GM18507 (cell line): ENCODE measurements at places on chromosomes 2 and 18.

- no peak for DNase-seq
Measured at GRCh38 chr18:61957801-61958516, 65.2 kb upstream of the RNF152 start.

DNA sequence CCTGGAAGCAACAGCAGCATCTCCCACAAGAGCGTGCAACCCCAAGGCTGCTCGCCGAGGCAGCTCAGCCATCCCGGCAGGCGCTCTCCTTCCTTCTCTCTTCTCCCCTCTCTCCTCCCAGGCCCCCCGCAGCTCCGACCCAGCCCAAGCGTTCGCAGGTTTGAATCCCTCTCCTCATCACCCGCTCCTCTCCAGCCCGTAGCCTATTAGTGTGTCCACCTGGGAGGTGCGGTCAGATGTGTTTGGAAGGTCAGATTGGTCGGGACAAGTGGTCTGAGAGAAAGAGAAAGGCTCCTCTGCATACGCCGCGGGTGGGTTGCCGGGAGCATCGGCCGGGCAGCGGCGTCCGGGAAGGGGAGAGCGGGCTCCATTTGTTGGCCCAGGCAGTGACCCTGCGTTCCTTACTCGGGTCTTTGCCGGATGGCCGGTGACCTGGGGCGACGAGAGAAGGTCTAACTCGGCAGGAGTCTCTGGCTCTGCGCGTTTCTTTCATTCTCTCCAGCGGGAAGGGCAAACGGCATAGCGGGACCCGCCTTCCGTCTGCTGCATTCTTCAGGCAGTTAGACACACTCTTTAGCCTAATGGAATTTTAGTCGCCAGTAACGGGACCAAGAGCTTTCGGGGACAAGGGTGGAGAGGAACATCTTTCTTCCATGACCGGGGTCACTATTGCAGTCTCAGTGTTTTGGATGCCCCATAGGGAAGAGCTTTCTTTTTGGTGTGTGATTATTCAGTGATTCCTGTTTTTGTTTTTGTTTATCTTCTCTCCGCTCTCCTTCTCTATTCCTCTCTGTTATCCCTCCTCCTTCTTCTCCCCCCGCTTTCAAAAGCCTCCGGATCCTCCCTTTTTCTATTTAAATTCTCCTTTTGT lies 1.1 kb upstream of the TMEFF2 start:
- DNase-seq, result no peak

GRCh38 chr18:73947180-73947921 lies 200.3 kb downstream of the FBXO15 start:
- no peak for DNase-seq

- no peak for DNase-seq
Measured at GRCh38 chr2:225566798-225567197, 167.3 kb downstream of the NYAP2 start.

- no peak for DNase-seq
Measured at GRCh38 chr2:203782262-203782976, 76.0 kb downstream of the CD28 start.

DNA sequence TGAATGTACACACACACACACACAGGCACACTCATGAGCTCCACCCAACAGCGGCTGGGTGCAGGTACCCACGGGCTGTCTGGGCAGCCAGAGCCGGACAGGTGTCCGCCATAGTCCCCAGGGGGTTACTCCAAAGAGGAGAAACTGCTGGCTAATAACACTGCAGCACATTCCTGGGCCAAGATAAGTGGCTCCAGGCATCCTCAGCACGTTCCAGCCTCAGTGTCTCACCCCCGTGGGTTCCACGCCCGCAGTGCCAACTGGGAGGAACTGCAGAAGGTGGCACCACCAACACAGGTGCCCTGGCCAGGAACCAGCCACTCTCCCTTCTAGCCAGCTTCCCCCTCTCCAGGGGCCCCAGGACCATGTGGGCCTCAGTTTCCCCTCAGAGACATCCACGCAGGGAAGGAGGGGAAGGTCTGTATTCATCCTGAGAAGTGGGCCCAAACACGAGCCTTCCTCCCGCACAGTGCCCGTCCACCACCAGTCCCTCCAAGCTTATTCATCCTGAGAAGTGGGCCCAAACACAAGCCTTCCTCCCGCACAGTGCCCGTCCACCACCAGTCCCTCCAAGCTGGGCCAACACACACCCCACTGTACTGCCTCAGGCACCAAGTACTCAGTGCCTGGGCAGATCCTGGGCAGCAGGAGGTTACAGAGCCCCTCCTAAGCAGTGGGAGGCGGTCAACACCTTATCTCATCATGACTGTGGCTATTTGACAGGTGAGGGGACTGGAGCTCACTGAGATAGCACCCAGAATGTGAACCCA lies 47.6 kb downstream of the TNS1 start:
- DNase-seq, result no peak

- DNase-seq, result no peak
Measured at GRCh38 chr2:44774826-44775492, 166.5 kb upstream of the SIX3 start.

- no peak for DNase-seq
Measured at GRCh38 chr2:100267751-100268150, 54.5 kb downstream of the LONRF2 start.

DNA sequence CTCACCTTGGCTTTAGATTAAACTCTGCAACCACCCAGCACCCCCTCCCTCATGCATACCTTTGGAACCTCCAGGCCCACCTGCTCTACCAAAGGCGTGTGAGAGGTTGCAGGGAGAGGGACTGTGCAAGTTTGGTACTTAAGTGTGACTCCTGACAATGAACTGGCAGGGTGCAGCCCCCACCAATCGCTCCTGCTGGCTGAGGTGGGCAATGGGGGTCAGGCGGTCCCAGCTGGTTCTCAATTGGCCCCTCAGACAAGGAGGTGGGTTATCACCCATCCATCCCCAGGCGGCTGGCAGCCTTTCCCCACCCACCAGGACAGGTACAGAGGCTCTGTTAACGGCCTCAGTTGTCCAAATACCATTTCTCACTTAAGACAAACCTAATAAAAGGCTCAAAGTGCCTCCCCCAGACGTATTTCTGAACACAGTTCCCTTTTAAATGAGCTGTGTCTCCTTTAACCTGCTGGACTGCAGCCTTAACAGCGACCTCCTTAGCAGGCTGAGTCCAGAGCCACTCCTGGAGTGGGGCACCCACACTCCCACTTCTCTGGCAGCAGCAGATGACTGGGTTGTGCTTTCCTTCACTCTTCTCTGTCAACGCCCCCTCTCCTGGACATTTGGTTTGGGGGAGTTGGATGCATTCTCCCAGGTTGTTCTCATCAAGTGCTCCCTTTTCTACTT lies 169.2 kb upstream of the SMAD2 start:
- DNase-seq, result no peak

GRCh38 chr2:177264209-177264692 lies 276 bp downstream of the NFE2L2 start:
- no peak for DNase-seq

GRCh38 chr2:150478200-150478974 lies 9.1 kb downstream of the RND3 start:
- no peak for DNase-seq

- DNase-seq, result no peak
Measured at GRCh38 chr2:158089322-158089721, 12.4 kb upstream of the UPP2 start.

- no peak for DNase-seq
Measured at GRCh38 chr18:77749089-77749488, 499.4 kb downstream of the GALR1 start.

DNA sequence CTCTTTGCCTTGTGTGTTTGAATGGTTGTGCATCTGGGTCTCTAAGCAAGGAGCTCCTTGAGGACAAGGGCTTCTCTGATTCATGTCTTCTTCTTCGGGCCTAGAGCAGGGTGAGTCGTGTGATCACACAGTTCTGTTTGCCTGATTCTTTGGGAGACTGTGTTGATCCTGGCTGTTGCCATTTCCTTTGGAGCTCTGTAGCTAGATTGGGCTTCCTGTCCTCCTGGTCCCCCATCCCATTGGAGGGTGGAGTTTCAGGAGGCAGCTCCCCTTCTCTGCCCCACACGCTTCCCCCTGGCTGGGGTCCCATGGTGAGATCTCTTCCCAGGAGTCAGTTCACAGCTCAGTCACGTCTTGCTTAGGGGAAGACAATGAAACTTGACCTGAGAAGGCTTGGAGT lies 92.8 kb downstream of the TRIB2 start:
- no peak for DNase-seq

DNA sequence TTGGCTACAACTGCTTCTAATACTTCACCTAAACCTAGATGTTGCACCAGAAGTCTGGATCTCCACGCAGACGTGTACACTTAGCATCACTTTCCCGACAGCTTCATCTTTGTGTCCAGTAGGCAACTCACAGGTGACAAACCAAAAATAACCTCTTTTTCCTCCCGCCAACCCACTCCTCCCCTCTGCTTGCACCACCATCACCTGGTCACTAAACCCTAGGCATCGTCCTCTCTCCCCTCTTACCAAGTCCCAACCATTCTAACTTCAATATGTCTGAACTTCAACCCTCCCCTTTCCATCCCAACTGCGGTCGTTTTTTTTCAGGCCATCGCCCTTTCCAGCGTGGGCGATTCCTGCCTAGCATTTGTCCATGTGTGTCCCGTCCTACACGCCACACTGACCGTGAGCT lies 413 bp upstream of the CHMP3 start:
- DNase-seq, result no peak

DNA sequence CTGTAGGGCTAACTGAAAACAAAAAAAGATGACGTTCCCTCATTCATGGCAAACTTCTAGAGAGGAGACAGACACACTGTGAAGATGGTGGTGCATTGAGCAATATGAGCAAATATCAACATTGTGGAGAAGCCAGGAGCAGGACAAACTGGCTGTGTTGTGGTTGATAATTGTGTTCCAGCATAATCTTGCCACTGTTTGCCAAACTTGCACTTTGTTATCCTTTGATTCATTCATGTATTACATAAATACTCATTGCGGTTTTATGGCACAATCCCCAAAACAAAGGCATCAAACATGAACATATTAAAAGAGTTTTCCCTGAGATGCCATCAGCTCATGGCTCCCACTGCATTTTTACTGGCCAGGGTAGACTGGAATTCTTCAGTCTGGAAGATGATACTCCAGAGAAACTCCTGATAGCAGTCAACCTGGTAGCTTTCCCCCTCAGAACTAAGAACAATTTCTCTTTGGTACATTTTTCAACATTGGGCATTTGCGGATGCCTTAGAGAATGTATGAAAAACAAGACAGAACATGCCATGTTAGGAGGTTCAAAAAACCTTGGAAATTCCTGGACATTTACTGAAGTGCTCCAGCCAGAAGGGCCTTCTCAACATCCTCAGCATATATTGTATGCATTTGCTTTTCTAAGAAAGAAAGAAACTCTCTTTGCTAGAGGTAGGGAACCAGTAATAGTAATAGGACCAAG lies 487.4 kb upstream of the CELF4 start:
- no peak for DNase-seq

DNA sequence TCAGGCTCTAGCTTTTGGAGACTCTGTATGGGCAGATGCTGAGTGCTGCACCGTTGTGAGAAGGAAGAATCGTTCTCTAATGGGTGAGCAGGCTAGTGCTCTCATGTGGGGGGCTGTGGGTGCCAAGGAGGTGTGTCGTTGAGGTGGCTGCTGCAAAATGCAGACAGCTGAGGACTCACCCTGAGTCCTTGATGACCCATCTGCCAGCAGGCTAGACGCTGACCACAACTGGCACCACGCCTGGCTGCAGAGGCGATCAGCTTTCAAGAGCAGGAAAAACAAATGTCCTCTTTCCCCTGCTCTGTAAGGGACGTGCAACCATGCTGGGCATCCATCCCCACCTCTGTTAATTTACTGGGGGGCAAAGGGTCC lies 48.2 kb downstream of the HAUS1 start:
- no peak for DNase-seq

- no peak for DNase-seq
Measured at GRCh38 chr2:73217826-73218225, 3.8 kb downstream of the SMYD5 start.

DNA sequence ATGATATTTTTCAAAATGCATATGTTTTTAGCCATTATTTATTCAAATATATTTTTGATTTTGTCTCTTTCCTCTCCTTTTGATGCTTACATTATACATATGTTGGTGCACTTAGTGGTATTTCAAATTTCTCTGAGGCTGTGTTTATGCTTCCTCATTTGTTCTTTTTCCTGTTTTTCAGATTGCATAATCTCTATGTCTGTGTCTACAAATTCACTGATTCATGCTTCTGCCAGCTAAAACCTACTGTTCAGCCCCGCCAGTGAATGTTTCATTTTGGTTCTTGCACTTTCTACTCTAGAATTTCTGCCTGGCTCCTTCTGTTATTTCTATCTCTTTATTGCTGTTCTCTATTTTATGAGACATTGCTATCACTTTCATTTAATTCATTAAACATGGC lies 951.7 kb upstream of the CNTNAP5 start:
- DNase-seq, result no peak

GRCh38 chr2:120865656-120866055 lies 130.0 kb downstream of the GLI2 start:
- no peak for DNase-seq

DNA sequence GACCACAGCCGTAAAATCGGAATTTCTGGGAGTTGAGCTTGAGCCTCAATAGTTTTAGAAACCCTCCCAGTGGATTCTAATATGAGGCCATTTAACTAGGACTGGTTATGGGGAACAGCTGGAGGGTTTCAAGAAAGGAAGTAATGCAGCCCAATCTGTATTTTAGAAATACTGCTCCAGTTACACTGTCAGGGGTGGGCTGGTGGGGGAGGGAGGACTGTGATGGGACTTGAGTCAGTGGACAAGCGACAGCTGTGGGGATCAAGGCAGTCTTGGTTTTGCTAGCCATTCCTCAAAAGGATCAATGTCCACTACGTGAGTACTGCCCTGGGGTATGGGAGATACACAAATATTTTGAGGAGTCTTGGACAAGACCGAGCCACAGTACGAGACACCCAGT lies 34.8 kb downstream of the ASB1 start:
- no peak for DNase-seq

DNA sequence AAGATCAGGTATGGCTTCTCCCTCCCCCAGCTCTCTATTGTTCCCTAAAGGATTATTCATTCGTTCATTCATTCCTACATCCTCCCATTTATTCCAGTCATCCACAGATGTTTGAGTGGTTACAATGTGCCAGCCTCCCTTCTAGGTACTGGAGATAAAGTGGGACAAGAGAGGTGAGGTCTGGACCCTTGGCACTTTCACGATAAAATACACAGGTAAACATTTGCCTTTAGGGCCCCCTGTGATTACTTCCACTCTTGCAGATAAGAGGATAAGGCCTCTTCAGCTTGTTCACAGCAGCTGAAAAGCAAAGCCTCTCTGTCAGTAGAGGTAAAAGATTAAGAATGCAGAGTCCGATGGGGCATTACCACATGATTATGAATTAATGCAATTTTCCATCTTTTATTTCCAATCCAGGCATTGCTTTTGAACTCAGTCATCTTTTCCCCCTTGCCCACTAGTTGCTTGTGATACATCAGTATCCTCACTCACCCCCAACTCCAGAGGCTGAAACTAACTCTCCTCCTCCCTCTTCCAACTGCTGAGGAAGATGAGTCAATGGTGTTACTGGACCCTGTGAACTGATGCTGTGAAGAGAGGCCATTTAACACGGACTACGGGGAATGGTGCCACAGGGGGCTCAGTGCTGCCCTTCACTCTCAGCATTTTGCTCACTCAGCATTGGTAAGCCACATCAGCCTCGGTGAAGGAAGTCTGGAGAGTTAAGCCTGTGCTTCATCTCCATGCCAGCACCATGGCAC lies 1.1 kb upstream of the DPP4 start:
- no peak for DNase-seq
